ENCODE measurements at places on chromosomes 5 and 9.

DNA sequence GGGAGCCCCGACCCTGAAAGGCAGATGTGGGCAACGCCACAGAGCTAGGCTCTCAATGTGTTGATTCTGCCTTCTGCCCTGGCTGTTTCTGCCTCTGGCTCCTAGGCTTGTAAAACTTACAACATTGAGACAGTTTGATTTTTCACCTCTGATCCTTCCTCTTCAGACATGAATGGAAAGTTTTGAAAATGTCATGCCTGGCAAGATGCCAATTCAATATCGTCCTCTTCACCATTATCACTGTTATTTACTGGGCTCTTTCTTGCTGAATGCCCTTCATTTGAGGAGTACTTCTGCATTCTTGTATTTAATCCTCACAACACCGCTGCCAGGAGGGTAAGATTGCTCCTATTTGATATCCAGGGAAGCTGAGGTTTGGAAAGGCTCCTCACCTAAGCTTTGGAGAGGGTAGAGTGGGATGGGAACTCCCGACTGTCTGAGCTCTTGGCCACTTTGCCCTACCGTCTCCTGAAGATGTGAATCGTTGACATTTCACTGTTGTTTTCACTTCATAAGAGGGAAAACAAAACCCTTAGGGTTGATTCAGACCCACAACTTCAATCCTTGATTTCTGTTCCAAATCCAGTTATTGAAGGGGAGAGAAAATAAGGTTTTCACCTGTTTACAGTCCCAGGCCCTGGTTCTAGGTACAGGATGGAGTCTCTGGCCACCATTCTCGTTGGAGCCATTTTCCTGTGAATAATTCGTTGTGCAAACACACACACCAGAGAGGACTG, 12.7 kb upstream of the FGF1 start:
- DNase-seq: no peak

GRCh38 chr5:40490464-40491111, 189.1 kb upstream of the PTGER4 start:
- DNase-seq: peak; percentile 45

- DNase-seq: no peak
Observed at GRCh38 chr9:133323991-133324703, 11.8 kb downstream of the SURF6 start.

GRCh38 chr9:107881626-107882300, 392.2 kb upstream of the KLF4 start:
- DNase-seq: no peak

- no peak for DNase-seq
Observed at GRCh38 chr5:149125386-149125891, 15.9 kb upstream of the ABLIM3 start.

DNA sequence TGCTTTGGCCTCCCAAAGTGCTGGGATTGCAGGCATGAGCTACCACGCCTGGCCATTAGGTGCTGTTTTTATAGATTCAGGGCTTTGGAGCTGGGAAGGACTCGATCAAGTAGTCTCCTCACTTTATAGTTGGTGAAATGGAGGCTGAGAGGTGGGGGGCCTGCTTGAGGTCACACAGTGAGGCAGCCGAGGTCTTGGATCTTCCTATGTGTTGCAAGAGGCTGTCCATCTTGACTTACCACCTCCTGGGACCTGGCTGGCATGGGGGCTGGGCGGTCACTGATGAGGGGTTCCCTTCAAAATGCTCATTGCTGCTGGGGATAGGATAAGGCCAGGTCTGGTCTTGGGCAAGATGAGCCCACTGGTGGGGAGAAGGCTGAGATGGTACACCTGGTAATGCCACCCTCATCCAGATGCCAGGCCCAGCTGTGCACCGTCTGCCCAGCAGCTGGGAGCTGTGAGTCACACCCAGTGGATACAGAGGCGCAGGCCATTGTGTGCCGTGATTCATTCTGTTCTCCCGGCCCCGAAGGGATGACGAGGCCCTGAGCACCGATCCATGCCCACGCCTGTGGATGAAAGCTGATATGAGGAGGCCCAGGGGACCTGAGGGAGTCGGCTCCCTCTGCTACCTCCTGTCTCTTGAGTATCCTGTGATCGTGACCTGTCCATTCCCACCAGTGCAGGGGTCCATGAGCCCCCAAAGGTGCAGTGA, 10.5 kb upstream of the NDST1 start:
- DNase-seq: no peak

- peak; percentile 73 for DNase-seq
Observed at GRCh38 chr5:90866333-90866732, 307.7 kb downstream of the ADGRV1 start.

DNA sequence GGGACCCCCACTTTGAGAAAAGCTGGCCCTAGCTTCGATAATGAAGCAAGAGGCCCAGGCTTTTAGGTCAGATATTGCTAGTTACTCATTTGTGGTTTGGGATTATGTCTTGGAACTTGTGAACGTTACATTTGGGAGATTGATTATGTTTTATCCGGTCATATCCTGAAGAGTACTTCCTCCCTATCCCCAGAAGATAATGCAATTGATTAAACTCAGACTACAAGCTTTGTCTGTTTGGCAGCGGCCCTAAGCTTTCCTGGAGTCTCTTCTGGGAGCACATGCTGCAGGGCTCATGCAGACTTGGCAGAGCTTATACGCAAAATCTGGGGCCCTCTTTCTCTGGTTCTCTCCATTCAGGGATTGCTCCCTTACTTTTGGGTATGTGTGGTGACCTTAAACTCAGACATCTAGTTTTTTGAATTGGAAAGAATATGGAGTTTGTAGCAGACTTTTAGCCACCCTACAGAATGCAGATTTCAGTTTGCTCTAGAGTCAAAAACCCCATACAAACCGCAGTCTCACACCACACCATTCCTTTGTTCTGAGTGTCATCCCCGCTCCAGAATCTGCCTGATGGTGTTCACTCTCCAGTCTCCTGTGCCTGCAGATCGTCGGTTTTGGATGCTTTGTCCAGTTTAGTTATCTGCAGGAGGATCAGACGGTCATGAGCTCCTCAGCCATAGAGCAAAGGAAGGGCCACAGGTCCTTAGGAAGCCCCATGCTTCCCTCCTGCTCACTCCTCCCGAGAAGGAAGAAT, 449.5 kb upstream of the TRPC7 start:
- DNase-seq: no peak

DNA sequence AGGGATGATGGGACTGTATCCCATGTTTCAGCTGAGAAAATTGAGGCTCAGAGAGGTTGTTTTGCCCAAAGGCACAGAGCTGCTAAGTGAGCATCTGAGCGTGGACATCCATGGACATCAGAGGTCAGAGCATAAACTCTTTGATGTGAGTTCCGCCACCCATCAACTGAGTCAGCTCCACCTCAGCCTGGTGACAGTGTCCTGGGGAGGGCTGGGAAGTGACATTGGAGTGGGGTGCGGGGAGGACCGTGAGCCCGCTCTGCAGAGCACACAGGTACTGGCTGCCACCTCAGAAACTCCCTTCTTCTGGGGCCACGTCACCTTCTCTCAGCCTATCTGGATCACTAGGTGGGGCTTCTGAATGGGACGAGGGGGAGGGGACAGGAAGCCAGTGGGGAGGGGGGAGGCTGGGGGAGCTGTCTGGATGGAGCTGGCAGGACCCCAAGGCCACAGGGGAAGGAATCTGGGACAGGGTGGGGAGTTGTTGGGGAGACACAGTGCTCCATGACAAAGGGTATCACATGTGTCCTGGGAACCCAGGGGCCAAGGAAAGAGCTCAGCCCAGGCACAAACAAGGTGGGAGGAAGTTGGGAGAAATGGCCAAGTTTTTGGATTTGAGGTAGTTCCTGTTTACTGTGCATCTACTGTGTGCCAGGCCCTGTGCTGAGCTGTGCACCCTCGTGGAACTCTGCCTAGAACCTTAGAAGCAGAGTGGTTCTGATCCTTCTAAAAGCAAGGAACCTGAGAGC, 2.5 kb downstream of the LAMC3 start:
- no peak for DNase-seq

DNA sequence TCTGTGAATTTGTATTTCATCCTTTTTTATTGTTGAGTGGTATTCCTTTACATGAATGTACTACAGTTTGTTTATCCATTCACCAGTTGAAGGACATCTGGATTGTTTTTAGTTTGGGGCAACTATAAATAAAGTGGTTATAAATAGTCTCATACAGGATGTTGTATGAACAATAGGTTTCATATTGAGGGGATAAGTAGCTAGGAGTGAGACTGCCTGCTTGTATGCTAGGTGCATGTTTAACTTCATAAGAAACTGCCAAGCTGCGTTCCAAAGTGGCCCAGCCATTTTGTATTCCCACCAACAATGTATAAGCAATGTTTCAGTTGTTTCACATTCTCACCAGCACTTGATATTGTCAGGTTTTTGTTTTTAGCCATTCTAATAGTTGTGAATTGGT, 21.5 kb downstream of the OTULINL start:
- DNase-seq: no peak

DNA sequence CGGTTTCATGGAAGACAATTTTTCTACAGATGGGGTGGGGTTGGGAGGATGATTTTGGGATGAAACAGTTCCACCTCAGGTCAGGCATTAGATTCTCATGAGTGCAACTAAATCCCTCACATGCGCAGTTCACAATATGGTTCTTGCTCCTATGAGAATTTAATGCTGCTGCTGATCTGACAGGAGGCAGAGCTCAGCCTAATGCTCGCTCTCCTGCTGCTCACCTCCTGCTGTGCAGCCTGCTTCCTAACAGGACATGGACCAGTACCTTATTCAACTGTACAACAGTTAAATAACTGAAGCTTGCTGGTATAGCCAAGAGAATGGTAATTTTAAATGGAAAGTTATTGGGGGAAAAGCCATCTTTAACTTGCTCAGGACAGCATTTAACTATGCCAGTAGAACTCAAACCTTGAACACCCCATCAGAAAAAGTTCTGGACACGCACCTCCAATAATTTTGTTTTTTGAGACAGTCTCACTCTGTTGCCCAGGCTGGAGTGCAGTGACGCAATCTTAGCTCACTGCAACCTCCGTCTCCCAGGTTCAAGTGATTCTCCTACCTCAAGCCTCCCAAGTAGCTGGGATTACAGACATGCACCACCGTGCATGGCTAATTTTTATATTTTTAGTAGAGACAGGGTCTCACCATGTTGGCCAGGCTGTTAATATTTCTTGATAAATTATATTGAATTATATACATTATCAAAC, 27.7 kb downstream of the HMGCR start:
- DNase-seq: no peak

- DNase-seq: no peak
Observed at GRCh38 chr5:148063861-148064260, at the start of gene SPINK5. Gene SPINK5 (plus strand): TSS chr5:148063980. CDS start chr5:148064045, 65 bp downstream.

- DNase-seq: no peak
Observed at GRCh38 chr9:88738709-88739108, 203.7 kb downstream of the NXNL2 start.

DNA sequence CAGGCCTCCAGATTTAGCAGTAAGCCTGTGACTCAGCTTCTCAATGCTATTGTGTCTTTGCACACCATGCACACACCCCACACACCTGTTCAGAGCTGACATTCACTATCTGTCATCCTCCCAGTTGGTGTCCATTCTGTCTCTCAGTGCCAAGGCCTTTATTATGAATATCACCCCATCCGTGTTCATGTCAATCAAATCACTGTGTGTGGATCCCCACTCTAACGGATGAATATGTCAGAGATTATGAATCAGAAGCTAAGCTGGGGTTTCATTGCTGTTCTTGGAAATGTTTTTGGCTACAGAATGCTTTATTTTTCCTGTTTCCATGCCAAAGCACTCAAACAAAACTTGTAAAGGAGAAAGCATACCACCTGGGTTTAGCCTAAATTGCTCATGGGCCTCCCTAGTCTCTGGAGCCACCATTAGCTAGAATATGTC, 9.4 kb upstream of the MAMDC2 start:
- no peak for DNase-seq

DNA sequence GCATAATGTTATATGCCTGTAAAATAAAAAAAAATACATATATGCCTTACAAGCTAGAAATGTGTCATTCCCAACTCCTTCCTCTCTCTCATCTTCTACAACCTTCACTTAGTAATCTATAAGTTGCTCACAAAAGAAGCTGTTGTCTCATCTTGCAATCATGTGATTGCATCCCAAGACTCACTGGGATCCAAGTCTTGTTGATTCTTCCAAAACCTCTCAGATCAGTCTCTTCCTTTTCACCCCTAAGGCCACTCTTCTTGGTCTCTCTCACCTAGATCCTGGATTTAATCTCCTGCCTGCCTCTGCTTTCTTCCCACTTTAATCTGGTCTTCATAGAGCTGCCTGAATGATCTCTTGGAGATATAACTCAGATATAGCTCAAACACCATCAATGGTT, 261.1 kb upstream of the NR4A3 start:
- no peak for DNase-seq

- no peak for DNase-seq
Observed at GRCh38 chr5:117205894-117206293, 631.3 kb upstream of the SEMA6A start.

- DNase-seq: no peak
Observed at GRCh38 chr5:125411744-125412560, 665.5 kb upstream of the ZNF608 start.

GRCh38 chr9:135326141-135326540, 153.4 kb upstream of the PPP1R26 start:
- DNase-seq: no peak

GRCh38 chr9:109639674-109640579, 140.1 kb upstream of the PALM2AKAP2 start:
- DNase-seq: no peak

GRCh38 chr9:125190361-125190801, 778 bp upstream of the PPP6C start:
- no peak for DNase-seq

GRCh38 chr5:175609526-175609925, 48.3 kb upstream of the HRH2 start:
- DNase-seq: no peak

GRCh38 chr5:1652873-1653697, 129.3 kb upstream of the LPCAT1 start:
- DNase-seq: peak; percentile 27

GRCh38 chr5:4866817-4867216, 273.3 kb upstream of the ADAMTS16 start:
- DNase-seq: no peak

DNA sequence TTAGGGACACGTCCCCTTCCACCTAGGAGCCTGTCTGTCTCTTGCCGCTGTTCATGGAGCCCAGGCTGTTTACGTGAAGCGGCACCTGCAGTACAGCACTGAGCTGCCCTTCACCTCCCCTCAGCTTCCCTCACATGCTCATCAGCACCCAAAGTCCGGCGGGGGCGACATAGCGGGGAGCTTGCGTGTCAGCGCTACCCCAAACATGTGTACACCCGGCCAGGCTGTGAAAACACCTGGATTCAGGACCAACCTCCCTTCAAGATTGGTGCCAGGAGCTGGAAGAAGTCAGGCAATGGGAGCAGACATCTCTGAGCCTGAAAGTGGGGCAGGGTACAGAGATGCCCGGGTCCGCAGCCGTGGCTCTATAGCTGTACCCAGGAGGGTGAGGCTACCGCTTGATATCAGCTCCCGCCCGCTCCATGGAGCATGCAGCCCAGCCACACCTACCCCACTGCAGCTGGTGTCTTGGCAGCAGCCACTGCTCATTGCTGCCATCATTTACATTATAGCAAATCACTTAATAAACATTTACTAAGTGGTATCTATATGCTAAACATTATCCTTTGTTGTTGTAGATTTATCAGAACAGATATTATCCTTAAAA, 712.1 kb downstream of the CDH9 start:
- no peak for DNase-seq

Measured in KBM-7 (cell line).